Glutamatergic neuron (in vitro differentiated cells): ENCODE measurements at places on chromosomes 3 and 15. TPM values are rescaled to one million over a fixed set of nuclear protein-coding genes. Genes with fewer than 3 reads are reported as not detected.

DNA sequence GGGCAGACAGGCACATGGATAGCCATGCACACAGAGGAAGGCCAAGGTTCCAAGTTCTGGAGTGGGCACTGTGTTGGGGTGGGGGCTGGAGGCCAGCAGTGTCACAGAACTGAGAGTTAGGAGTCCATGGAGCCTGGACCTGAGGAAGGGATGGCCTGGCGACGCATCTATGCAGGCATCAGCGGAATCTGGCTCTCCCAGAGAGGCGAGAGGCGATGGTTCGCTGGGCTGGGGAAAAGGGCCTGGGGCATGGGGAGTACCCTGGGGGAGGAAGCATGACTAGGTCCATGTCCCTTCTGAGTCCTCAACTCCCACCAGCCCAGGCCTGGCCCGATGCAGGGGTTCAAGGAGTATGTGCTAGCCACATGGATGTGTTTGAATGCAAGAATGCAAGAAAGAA lies 192.8 kb upstream of the LINGO1 start:
- no peaks in the 10 kb centered on the region for H3K36me3 ChIP-seq
- H3K27me3 ChIP-seq: peaks cover 27% of the 10 kb centered on the region
- no peak for DNase-seq
- H3K27ac ChIP-seq: no peak overlapping the region
- H3K4me1 ChIP-seq: peaks cover 11% of the 10 kb centered on the region
- H3K4me3 ChIP-seq: no peak overlapping the region

Gene DNAJC19
- total RNA-seq: 30.3 TPM

DNA sequence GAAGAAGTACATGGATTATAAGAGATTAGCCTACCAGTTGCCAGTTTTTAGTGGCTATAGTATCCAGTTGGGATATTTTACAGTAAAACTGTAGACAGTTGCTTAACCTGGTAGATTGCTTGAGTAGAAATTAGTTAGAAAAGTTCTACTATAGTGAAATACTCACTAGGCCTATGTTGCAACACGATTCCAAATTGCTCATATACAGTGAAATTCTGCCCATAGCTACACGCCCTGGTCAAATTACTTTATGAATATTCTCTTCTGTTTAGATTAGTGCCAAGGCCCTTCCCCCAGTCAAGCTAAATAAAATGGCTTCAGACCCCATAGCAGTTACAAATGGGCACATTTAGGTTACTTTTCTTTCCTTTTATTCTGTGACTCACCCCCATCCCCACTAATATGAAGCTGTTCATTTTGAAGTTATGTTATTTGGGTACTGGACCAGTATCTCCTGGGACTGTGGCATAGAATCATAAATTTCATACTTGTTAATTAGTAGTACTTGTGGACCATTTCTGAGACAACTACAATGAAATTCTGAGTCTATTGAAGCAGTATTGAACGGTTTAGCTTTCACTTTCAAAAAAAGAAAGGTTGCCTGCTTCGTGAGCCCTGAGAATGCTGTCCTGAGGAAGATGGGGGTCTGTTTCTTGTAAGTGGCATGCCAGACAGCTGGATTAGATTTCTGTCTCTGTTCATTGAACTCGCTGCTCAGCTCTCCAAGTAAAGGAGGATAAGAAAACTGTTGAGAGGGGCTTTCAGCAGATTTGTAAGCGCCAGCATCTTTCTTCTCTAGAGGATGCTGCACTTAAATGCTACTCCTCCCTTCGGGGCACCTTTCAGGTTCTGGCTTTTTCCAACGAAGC lies 65.8 kb upstream of the CFAP20DC start:
- H3K27me3 ChIP-seq: no peaks in the 10 kb centered on the region
- no peak overlapping the region for H3K4me3 ChIP-seq
- H3K36me3 ChIP-seq: no peaks in the 10 kb centered on the region
- no peak for DNase-seq
- H3K27ac ChIP-seq: no peak overlapping the region

Gene MASP1
- 1.7 TPM for total RNA-seq

GRCh38 chr15:84598250-84598649 lies 2.6 kb upstream of the ZSCAN2 start:
- H3K27me3 ChIP-seq: peaks cover 8% of the 10 kb centered on the region
- no peak for DNase-seq

DNA sequence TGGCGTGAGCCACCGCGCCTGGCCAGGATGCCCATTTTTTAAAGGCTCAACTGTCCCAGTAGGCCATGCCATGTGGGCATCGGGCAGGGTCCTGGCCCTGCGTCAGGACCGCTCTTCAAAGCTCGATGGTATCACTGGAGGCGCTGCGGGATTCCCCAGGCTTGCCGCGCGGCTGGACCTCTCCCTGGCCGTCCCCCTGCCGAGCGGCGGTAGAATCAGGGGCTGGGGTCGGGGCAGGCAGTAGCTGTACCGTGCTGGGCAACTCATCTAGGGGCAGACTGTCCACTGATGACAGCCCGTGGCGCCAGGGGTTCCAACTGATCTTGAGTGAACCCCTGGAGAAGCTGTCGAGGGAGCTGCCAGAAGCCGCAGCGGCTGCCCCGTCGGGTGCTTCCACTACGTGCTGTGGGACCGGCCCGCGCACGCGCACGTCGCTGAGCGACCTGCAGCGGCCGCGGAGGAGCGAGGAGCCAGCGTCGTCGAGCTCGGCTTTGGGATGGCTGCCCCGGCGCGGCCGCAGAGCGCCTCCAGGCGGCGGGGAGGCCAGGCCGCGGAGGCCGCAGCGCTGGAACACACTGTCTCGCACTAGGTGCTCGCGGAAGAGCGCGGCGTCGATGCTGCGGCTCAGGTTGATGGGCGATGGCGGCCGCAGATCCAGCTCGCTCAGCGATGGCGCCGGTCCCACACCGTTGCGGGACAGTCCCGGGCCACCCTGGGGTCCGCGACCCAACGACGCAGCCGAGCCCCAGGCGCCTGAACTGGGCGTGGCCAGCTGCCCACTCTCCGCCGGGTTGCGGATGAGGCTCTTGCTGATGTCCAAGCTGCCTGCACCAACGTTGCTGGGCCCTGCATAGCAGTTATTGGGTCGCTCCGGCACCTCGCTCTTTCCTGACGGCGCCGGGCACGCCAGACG lies 5.8 kb downstream of the PRRT3 start:
- peak; percentile 92 for DNase-seq
- H3K27me3 ChIP-seq: peaks cover 5% of the 10 kb centered on the region
- H3K36me3 ChIP-seq: no peaks in the 10 kb centered on the region
- H3K27ac ChIP-seq: no peak overlapping the region
- H3K4me3 ChIP-seq: peak overlapping the region; percentile 87

- no peaks in the 10 kb centered on the region for H3K4me1 ChIP-seq
These were observed 49.7 kb downstream of the MRPS25 start for GRCh38 chr3:15015456-15015855.

GRCh38 chr15:81880314-81880713 lies 165.5 kb downstream of the MEX3B start:
- no peak for DNase-seq
- no peaks in the 10 kb centered on the region for H3K4me1 ChIP-seq
- H3K27me3 ChIP-seq: no peaks in the 10 kb centered on the region
- H3K4me3 ChIP-seq: no peak overlapping the region
- H3K27ac ChIP-seq: no peak overlapping the region
